ENCODE measurements at places on chromosomes 12 and 14. TPM values are rescaled to one million over a fixed set of nuclear protein-coding genes. Genes with fewer than 3 reads are reported as not detected.

GRCh38 chr12:67534681-67535080, 113.9 kb upstream of the DYRK2 start:
- H3K27me3 ChIP-seq, result no peaks in the 10 kb centered on the region
- no peaks in the 10 kb centered on the region for H3K36me3 ChIP-seq
- no peak overlapping the region for H3K4me3 ChIP-seq

DNA sequence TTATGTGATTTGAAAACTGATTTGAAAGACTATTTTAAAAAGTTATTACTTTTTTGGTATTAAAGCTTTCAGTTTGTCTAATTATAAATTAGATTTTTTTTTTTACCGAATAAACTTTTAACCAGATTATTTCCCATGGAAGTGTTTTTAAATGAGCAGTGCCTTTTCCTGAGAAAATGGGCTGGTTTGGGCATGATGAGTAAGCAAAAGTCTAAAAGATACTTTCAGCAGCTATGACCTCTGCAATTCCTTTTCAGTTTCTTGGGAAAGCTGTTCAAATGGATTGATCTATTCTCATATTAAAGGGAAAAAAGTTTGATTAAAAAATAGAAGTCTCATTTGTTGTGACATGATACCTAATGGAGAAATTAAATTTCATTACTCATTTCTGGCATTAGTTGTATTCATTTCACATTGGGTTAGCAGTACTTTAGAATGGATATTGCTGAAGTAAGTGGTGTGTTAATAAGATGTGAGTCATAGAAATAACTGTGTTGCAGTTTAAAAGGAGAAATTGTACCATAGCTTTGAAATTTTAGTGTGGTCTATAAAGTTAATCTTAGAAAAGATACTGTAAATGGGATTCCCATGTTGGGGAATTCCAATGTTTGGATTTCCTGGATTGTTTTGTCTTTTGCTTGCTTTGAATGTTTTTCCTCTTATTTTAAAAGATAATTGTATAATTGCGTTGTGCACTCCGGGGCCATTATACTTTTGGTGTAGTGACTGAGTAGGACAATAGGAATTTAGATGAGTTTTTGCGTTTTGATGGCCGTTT, 21.0 kb downstream of the KTN1 start:
- no peak overlapping the region for H3K27ac ChIP-seq
- no peaks in the 10 kb centered on the region for H3K36me3 ChIP-seq
- peaks cover 16% of the 10 kb centered on the region for H3K4me1 ChIP-seq
- H3K4me3 ChIP-seq, result no peak overlapping the region

DNA sequence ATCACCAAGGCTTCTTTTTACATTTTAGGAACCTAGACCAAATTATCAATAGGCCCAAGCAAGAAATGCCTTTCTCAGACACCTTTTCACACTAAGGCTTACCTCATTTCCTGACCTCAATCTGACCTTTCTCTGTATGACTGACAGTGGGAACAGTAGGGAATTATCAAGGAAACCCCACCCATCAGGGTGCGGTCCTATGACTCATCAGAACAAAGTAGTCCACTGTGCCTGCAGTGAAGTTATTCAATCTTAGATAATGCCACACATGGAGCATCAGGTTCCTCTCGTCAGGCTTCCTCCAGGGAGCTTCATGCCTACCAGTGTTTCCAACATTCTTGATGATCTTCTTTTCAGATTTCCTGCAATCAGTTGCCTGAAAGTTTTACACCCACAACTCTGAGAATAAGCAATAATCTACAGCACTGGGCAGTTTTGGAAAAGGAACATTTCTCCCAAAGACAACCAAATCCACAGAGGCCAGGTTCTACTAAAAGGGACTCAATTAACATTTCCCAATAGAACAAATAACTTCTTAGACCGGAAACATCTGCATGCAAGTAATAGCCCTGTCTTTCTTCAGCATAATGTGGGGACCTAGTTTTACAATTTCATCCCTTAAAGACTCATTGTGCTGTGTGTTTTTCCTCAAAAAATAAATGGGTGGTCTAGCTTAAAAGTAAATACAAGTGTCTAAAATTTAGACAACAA, 35.9 kb upstream of the TMTC2 start:
- H3K27me3 ChIP-seq, result no peaks in the 10 kb centered on the region
- no peak for DNase-seq
- H3K27ac ChIP-seq, result peak overlapping the region; percentile 70

SPTB gene
- 0.51 TPM for total RNA-seq

GDF11 gene
- total RNA-seq, result 1.9 TPM

- DNase-seq, result no peak
- no peaks in the 10 kb centered on the region for H3K27me3 ChIP-seq
- no peaks in the 10 kb centered on the region for H3K36me3 ChIP-seq
- no peaks in the 10 kb centered on the region for H3K4me1 ChIP-seq
- no peak overlapping the region for H3K27ac ChIP-seq
These were observed 262.6 kb upstream of the LRIG3 start for GRCh38 chr12:59182658-59183455.

DNA sequence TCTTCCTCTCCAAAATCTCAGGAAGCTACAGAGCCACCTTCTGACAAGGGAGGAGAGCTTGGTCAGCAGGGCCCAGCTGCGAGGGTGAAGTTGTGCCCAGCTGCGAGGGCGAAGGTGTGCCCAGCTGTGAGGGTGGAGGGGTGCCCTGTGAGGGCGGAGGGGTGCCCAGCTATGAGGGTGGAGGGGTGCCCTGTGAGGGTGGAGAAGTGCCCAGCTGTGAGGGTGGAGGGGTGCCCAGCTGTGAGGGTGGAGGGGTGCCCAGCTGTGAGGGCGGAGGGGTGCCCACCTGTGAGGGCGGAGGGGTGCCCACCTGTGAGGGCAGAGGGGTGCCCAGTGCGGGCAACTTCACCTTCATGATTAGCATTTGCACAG, 20.4 kb upstream of the TTC7B start:
- H3K27ac ChIP-seq, result no peak overlapping the region
- no peaks in the 10 kb centered on the region for H3K27me3 ChIP-seq
- H3K4me1 ChIP-seq, result peaks cover 9% of the 10 kb centered on the region
- H3K4me3 ChIP-seq, result no peak overlapping the region
- DNase-seq, result no peak

GRCh38 chr14:95538801-95539509, 4.1 kb downstream of the GLRX5 start:
- H3K27ac ChIP-seq, result no peak overlapping the region
- no peaks in the 10 kb centered on the region for H3K27me3 ChIP-seq
- H3K4me3 ChIP-seq, result no peak overlapping the region
- H3K4me1 ChIP-seq, result peaks cover 34% of the 10 kb centered on the region
- DNase-seq, result no peak

DNA sequence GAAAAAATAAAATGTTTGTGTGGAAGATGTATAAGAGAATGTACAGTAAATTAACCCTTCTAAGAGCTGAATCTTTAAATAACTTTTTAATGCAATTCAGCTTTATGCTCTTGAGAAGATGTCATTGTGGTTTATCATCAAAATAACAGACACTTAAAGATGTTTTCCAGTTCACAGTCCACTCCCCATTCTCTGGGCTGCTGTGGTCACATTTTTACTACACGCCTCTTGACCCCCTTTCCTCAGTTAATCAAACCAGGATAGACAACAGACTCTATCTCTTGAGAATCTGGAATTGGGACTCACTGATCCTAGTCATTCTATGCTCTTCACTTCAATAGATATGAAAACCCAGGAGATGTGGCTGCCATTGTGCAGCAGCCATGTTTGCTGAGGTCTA, 24.7 kb upstream of the OR6J1 start:
- no peak for DNase-seq
- no peak overlapping the region for H3K27ac ChIP-seq
- no peaks in the 10 kb centered on the region for H3K27me3 ChIP-seq
- H3K4me3 ChIP-seq, result no peak overlapping the region

CPNE8 gene
- total RNA-seq, result 12.1 TPM

SLC5A8 gene
- total RNA-seq, result not detected

DNA sequence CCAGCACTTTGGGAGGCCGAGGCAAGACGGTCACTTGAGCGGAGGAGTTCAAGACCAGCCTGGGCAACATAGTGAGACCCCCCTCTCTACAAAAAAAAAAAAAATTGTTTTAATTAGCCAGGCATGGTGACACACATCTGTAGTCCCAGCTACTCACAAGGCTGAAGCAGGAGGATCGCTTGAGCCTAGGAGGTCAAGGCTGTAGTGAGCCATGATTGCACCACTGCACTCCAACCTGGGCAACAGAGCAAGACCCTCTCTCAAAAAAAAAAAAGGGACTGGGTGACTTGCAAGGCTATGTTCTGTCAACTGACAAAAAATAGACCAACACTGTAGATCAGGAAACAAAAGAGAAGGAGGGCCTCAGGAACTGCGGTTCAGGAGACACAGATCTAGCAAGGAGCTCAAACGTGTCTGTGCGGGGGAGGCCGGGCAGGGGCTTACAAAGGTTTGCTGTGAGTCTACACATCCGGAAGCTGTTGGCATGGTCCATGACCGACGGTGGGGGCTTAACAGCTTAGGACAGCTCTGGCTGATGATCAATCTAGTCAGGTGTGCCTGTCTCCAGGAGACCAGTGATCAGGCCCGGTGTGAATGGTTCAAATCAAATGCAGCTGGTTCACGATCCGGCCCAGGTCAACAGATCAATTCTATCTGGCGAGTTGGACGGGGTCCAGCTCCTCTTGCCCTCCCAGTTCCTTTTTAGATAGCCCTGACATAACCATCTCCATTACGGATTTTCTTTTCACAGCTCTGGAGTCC, 31.7 kb upstream of the INF2 start:
- H3K36me3 ChIP-seq, result no peaks in the 10 kb centered on the region
- H3K27me3 ChIP-seq, result peaks cover 22% of the 10 kb centered on the region
- no peak for DNase-seq
- H3K27ac ChIP-seq, result no peak overlapping the region
- H3K4me3 ChIP-seq, result no peak overlapping the region

RHOJ gene
- 1.2 TPM for total RNA-seq

GRCh38 chr14:52043690-52044089, 25.2 kb downstream of the NID2 start:
- H3K27me3 ChIP-seq, result no peaks in the 10 kb centered on the region
- no peak overlapping the region for H3K4me3 ChIP-seq
- H3K27ac ChIP-seq, result no peak overlapping the region
- DNase-seq, result no peak

DNA sequence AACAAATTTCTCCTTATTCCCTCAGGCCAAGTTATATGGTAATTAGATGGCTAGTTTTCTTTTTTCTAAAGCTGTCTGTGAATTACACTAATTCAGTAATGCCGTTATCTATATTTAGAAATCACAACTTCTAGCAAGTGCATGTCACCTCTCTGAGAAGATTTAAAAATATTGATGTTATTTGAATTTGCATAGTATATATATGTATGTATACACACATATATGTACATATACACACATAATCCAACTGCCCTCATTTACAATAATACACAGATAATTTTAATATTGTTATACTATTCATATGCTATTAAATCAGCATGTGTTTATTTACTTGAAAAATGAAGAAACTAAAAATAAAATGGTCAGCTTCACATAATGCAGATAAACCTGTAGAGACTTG, 563.9 kb downstream of the SLC16A7 start:
- no peaks in the 10 kb centered on the region for H3K27me3 ChIP-seq
- H3K4me3 ChIP-seq, result no peak overlapping the region
- no peaks in the 10 kb centered on the region for H3K4me1 ChIP-seq
- no peak overlapping the region for H3K27ac ChIP-seq
- DNase-seq, result no peak
- no peaks in the 10 kb centered on the region for H3K36me3 ChIP-seq

DNA sequence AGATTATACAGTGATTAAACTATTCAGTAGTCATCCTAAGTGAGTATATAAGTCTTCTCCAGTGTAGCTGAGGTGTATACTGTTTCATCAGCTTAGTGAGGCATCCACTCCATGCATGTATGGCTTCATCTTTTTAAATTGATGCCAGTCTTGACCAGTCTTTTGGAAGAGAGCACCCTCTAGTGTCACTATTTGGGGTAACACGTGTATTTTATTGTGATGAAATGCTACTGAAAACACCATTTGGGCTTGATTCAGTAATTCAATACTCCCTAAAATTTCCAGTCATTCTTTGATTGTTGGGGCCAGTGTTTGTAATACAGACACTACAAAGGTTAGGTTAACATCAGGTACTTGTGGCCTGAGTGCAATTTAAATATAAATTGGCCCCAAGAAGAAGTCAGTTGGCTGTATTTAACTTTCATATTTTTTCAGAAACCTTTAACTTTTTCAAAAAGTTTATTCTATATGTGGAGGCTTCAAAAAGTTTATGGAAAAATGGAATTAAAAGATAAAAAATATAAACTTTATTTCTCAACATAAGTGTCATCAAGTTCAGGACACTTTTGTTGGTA, 35.3 kb downstream of the MIPOL1 start:
- no peak for DNase-seq
- no peaks in the 10 kb centered on the region for H3K4me1 ChIP-seq
- no peaks in the 10 kb centered on the region for H3K36me3 ChIP-seq
- no peak overlapping the region for H3K27ac ChIP-seq
- no peak overlapping the region for H3K4me3 ChIP-seq
